Testis (tissue), 5 donors: ENCODE measurements at places on chromosomes 16 and 17.
A peak's percentile ranks its signal among the peaks of the same experiment; 100 is the strongest.

- H3K36me3 ChIP-seq, result no peaks in the 10 kb centered on the region
- H3K27ac ChIP-seq, result no peak overlapping the region
- no peak overlapping the region for H3K4me3 ChIP-seq
- peak; percentile 64 for DNase-seq
- H3K4me1 ChIP-seq, result peaks cover 4% of the 10 kb centered on the region
- H3K27me3 ChIP-seq, result no peaks in the 10 kb centered on the region
These were observed 5.1 kb downstream of the STH start for GRCh38 chr17:46003907-46004748.

DNA sequence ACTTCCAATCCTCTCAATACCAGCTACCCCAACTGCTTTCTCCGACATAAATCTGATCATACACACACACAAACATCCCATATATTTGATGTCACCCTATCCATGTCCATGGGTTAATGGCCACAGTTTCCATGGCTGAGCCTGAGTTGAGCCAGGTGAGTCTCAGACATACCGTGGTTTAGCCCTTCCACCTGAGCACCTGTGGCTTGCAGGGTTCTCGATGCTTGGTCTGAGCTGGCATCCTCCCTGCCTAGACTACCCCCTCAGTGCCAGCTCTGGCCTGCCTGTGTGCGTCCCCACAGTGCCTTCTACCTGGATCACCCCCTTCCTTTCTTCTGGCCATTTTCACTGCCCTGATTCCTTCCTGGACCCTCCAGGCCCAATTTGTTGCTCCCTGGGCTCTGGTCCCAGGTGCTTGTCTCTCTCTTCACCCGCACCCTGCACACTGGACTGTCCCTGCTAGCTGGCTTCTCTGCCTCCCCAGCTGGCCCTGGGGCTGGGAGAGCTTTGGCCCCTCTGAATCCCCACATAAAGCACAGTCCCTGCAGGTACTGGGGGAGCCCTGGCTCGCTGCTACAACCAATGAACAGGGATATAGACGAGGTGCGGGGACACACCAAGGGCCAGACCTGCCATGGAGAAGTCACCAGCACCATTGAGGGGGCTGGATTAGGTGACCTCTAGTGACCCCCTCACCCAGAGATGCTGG is 7.4 kb downstream of the ELMO3 start:
- no peak overlapping the region for H3K4me3 ChIP-seq
- H3K36me3 ChIP-seq, result no peaks in the 10 kb centered on the region
- H3K4me1 ChIP-seq, result peaks cover 14% of the 10 kb centered on the region
- H3K27me3 ChIP-seq, result no peaks in the 10 kb centered on the region

DNA sequence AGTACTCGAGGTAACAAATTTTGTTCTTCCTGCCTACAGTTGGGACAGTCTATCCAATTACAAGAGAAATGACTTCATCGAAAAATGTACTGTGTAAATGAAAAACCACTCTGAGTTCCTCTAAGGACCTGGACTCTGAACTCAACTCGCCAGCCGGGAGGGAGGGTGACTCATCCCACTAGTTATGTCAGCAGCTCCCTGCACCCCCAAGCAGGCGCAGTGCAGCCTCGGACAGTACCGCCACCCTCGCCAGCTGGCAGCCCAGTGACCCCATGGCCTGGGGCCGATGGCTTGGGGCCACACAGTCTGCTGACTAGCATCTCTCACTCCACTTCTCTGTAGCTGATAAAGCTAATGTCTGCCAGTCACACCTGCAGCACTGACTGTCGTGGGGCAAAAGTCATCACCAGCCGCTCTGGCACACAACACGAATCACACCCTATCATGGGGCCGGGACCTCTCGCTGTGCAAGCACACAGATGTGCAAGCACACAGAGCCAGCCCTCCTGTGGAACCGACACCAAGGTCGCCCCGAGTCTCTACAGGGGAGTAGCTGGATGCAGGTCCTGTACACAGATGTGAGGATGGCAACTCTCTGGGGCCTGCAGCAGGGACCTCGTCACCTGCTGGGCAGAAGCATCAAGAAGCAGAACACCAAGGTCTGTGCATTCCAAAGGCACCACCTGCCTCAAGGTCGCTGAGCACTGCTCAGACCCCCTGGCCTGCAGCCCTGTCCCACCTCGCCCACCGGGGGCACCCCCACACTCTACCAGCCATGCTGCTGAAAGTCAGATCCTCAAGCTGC is 5.7 kb downstream of the CSNK1D start:
- no peaks in the 10 kb centered on the region for H3K36me3 ChIP-seq
- H3K27me3 ChIP-seq, result no peaks in the 10 kb centered on the region
- DNase-seq, result peak; percentile 90
- no peak overlapping the region for H3K4me3 ChIP-seq
- H3K4me1 ChIP-seq, result peaks cover 40% of the 10 kb centered on the region

DNA sequence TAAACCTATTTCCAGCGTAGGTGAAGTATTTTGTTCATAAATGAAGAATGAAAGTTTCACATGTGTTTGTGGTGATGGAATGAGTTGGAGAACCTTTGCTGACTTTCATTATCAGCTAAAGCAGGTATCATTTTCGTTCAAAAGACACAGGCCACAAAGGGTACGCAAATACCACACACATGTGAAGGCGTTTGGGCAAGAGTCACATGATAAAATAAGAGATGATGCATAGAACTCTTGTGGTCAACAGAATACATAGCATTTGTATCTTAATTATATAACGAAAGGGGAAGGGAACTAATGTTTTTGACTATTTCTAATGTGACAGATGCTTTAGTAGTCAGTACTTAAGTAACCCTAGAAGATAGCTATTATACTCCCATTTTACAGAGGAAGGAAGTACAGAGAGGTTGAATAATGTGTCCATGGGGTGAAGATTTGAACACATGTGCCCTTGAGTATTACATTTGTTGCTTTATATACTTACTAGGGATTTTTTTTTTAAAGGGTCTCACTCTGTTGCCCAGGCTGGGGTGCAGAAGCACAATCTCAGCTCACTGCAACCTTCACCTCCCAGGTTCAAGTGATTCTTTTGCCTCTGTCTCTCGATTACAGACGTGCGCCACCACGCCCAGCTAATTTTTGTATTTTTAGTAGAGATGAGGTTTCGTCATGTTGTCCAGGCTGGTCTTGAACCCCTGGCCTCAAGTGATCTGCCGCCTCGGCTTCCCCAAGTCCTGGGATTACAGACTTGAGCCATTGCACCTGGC is 4.8 kb downstream of the RPA1 start:
- no peaks in the 10 kb centered on the region for H3K36me3 ChIP-seq
- no peak for DNase-seq
- no peak overlapping the region for H3K4me3 ChIP-seq
- no peaks in the 10 kb centered on the region for H3K4me1 ChIP-seq

- no peak overlapping the region for H3K4me3 ChIP-seq
- no peak overlapping the region for H3K27ac ChIP-seq
- H3K27me3 ChIP-seq, result no peaks in the 10 kb centered on the region
- peaks cover 10% of the 10 kb centered on the region for H3K4me1 ChIP-seq
- DNase-seq, result no peak
These were observed 24.4 kb upstream of the CBFA2T3 start for GRCh38 chr16:89001117-89002027.

DNA sequence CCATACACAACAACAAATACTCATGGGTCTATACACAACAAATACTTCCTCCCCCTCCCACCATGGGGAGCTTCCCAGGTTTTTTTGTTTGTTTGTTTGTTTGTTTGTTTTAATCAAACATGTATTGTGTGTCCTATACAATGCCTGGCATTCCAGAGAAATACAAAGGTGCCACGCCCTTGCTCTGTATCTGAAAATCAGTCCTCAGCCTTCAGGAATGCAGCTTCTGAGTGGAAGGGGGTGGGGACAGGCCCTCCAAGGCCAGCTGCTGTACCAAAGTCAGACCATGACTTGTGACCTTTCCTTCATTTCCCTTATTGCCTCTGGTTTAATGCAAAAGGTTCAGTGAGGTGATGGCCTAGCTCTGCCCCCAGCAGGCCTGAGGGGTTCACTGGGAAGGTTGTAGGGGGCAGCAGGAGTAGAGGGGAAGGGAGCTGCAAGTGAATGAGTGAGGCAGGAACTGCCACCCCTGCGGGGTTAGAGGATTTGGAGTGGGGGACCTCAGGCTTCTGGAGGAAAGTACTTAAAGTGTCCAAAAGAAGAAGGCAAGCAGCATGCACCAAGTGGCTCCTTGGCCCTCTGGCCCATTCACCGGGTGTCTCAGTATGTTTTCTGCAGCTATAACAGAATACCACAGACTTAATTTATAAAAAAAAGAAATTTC is 105.2 kb downstream of the CLEC16A start:
- no peak for DNase-seq
- no peaks in the 10 kb centered on the region for H3K27me3 ChIP-seq
- H3K36me3 ChIP-seq, result no peaks in the 10 kb centered on the region
- H3K27ac ChIP-seq, result no peak overlapping the region

GRCh38 chr17:57211543-57211942 is 44.8 kb upstream of the MSI2 start:
- no peak for DNase-seq
- no peaks in the 10 kb centered on the region for H3K36me3 ChIP-seq
- H3K4me1 ChIP-seq, result no peaks in the 10 kb centered on the region
- no peak overlapping the region for H3K4me3 ChIP-seq
- no peaks in the 10 kb centered on the region for H3K27me3 ChIP-seq

- no peaks in the 10 kb centered on the region for H3K27me3 ChIP-seq
- no peaks in the 10 kb centered on the region for H3K36me3 ChIP-seq
- H3K27ac ChIP-seq, result no peak overlapping the region
- no peak overlapping the region for H3K4me3 ChIP-seq
These were observed 108.1 kb downstream of the SSH2 start for GRCh38 chr17:29821897-29822296.

DNA sequence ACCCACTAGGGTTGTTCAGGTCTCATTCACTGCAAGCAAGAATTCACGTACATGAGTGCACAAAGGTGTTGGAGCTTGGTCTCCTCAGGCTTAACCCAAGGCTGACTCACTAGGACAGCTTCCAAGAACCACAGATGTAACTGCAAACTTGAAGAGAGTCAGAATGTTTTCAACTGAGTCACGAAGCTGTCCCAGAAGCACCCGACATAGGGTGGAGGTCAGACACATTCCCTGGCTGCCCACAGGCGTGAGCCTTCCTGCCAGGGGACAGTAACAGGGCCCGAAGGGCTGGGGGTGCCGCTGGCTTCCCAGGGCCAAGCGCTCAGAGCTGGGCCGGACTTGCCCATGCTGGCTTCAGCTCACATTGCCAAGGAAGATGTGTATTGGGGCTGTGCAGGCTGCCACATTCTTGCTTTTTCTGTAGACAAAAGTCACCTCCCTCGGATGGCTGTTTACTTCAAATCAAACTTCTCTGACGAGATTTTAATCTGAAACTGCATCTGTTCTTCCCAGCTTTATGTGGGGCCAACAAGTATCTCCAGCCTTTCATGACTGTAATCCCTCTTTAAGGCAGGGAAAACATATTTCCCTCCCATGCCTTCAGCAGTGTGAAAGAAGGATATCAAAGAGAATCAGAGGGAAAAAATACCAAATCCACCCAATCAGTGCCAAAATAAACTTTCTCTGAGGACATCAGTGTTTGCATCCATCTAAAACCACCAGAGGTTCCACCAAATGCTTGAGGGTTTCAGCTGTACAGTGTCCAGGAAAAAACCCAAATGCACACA is 14.3 kb downstream of the CMTM3 start:
- H3K36me3 ChIP-seq, result no peaks in the 10 kb centered on the region
- H3K27me3 ChIP-seq, result no peaks in the 10 kb centered on the region
- peaks cover 18% of the 10 kb centered on the region for H3K4me1 ChIP-seq

DNA sequence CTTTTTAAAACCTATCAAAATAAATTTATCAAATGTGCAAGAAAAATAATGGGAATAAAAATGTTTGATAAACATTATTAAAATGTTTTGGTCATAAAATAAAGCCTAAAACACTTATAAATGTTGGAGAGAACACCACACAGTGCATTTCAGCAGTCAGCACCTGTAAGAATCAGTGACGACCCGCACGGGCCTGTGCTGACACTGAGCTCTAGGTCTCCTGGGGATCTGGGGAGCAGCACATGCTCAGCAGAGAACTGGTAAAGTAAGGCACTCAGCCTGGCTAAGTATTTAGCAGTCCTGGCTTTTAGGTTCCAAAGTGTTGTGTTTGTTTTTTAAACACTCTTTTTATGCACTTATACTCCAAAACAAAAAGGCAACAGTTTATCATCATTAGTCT is 46.9 kb downstream of the HELZ start:
- no peaks in the 10 kb centered on the region for H3K4me1 ChIP-seq
- no peak overlapping the region for H3K4me3 ChIP-seq
- no peak overlapping the region for H3K27ac ChIP-seq
- DNase-seq, result no peak
- no peaks in the 10 kb centered on the region for H3K27me3 ChIP-seq

GRCh38 chr16:66774981-66775380 is 23.6 kb upstream of the DYNC1LI2 start:
- H3K4me3 ChIP-seq, result no peak overlapping the region
- H3K4me1 ChIP-seq, result no peaks in the 10 kb centered on the region
- H3K36me3 ChIP-seq, result no peaks in the 10 kb centered on the region

DNA sequence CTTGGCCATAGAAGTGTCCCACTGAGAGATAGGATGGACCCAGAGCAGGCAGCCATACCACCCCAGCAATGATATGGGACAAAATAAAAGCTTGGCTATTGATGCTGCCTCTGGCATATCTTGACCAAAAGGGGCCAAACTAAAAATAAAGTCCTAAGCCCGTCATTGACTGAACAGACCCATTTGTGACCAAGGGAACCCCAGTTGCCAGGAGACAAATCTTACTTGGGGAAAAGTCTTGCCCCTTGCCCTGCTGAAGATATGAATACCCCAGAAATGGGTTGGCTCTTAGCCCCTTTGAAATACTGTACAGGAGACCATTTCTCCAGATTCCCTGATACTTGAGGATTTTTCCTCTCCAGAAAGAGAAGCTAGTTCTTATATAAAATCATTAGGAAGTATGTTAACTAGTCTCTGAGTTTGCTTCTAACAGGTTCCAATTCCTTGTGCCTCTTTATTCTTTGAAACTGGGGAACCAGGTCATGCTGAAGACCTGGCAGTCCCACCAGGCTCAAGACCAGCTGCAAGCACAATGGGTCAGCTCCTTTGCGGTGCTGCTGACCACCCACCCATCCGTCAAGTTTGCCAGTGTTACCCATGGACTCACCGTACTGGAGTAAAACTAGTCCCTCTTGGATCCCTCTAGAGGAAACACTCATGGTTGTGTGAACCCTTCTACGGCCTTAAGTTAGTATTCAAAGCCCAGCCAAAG is 31.0 kb upstream of the LCMT1 start:
- peaks cover 3% of the 10 kb centered on the region for H3K4me1 ChIP-seq
- no peak for DNase-seq
- H3K36me3 ChIP-seq, result no peaks in the 10 kb centered on the region
- no peak overlapping the region for H3K27ac ChIP-seq
